ENCODE measurements at places on chromosomes 2 and 18.

DNA sequence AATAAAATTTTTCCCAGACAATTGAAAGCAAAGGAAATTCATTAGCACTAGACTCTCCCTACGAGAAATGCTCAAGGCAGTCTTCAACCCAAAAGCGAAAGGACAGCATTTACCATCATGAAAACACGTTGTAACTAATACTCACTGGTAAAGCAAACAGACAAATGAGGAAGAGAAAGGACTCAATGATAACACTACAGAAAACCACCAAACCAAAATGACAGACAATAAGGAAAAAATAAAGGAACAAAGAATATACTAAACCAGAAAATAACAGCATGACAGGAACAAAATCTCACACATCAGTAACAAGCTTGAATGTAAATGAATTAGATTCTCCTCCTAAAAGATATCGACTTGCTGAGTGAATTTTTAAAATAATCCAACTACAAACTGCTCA lies 190.7 kb downstream of the NOL4 start:
- DNase-seq, result no peak

- peak; percentile 93 for DNase-seq
Measured at GRCh38 chr2:160269803-160270570, 69.9 kb upstream of the ITGB6 start.

- no peak for DNase-seq
Measured at GRCh38 chr2:234661175-234661574, 164.3 kb upstream of the ARL4C start.

DNA sequence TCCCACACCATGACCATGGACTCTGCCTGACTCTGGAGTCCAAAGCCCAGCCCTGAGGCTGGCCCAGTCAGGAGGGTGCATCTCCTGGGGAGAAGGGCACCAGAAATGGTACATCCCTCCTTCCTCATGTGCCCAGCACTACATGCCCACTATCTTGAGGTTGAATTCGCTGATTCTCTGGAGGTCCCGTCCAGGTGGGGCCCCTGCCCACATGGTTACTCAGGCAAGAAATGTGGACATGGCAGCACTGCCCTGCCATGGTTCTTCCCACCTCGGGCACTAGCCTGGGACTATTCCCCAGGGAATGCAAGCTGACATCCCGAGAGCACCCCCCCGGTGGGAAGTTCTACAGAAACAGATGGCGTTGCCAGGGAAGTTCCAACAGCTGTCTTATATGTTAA lies 15.3 kb upstream of the HES6 start:
- no peak for DNase-seq

- peak; percentile 13 for DNase-seq
Measured at GRCh38 chr2:171319164-171319810, 114.5 kb downstream of the METTL8 start.

DNA sequence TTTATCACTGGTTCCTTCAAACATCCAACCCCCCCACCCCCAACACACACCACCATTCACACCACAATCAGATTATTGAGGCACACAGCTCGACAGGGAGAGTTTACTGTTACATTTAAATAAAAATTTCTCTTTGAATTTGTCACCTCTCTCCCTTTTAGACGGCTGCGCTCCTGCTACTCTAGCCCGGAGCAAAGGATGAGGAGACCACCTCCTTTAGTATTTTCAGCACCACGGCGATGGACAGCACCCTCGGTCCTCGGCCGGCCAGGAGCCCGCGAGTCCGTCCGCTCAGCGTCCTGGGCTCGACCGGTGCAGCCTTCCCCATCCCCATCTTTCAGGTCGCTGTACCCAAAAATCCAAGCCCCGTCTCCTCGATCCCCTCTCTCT lies 892 bp downstream of the CELF4 start:
- DNase-seq, result peak; percentile 93

DNA sequence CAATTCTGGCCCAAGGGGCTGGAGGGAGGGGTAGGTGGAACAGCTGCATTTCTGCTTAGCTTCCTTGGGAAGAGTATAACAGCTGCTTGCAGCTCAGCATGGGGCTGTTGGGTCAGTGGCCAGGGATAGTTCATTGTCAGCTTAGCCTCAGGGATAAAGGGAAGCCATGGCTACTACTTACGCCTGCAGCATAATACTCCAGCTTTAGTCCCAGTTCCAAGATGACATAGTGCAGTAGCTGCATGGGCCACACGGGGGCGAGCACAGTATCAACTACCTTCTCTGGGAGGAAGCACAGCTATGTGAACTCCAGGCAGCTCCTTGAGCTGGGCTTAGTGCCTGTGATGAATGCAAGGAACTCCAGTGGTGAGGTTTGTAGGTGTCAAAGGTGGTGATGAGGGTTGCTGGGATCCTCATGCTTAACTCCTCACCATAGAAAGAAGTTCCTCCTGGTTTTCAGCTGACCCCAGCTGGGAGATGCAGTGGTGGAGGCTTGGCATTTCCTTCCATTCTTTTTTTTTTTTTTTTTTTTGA lies 35.4 kb upstream of the RHOB start:
- peak; percentile 78 for DNase-seq

DNA sequence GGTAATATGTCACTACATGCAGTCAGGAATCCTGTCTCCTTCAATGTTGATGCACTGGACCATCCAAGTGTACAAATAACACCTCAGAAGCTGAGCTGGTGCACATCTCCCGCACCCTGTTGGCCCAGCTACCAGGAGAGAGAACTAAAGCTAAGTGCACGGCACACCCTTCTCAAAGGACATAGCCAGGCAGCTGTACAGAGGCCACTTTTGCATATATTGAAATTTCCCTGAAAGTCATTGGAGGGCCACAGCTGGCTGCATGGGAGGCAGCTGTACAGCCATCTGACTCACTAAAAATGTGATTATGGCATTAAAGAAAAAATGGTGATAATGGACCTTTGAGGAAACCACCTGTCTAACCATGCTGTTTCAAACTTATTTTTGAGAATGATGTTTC lies 441.7 kb downstream of the CBLN2 start:
- no peak for DNase-seq

DNA sequence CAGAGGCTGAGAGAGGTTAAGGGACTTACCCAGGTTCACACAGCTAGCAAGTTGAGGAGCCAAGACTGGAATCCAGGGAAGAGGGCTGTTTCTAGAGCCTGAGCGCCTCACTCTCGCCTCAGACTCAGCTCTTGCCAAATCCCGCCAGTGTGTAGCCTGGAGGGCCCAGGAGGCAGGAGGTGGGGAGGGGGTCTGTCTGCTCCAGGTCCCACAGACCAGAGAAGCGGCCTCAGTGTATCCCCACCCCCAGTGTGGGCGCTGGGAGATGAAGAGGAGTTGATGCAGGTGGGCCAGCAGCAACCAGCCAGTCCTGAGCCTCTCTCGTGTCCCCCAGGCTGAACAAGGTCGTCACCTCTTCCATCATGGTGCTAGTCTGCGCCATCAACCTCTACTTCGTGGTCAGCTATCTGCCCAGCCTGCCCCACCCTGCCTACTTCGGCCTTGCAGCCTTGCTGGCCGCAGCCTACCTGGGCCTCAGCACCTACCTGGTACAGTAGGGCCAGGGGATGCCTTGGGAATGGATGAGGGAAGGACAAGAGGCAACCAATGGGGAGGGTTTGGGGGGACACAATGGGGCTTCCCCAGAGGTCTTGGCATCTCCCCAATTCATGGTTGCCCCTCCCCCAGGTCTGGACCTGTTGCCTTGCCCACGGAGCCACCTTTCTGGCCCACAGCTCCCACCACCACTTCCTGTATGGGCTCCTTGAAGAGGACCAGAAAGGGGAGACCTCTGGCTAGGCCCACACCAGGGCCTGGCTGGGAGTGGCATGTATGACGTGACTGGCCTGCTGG lies 5.2 kb upstream of the CTDSP1 start:
- DNase-seq, result no peak

GRCh38 chr2:145748927-145749326 lies 1229.0 kb upstream of the ZEB2 start:
- DNase-seq, result no peak

- DNase-seq, result no peak
Measured at GRCh38 chr2:179876266-179876665, 14.9 kb upstream of the ZNF385B start.

GRCh38 chr2:174389542-174389941 lies 6.0 kb upstream of the SCRN3 start:
- DNase-seq, result no peak

- no peak for DNase-seq
Measured at GRCh38 chr2:120887741-120888231, 152.1 kb downstream of the GLI2 start.

- no peak for DNase-seq
Measured at GRCh38 chr2:97695744-97696143, 17.6 kb upstream of the ZAP70 start.

DNA sequence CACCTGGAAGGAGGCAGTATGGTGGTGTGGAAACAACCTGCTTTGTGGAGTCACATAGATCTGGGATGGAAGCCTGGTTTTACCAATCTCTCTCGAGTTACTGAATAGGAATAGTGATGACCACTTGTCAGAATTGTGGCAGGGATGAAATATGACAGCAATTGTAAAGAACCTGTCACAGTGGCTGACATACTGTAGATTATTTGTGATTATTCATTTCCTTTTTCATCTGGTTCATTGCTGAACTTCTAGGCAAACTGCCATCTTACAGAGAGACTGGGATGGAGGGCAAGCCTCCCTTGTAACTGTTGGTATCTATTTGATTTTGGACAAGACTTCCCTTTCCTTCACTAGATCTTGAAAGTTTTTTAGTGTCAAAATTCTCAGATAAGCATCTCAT lies 42.0 kb downstream of the FMNL2 start:
- DNase-seq, result no peak

- no peak for DNase-seq
Measured at GRCh38 chr2:45072862-45073237, 63.6 kb upstream of the SIX2 start.

DNA sequence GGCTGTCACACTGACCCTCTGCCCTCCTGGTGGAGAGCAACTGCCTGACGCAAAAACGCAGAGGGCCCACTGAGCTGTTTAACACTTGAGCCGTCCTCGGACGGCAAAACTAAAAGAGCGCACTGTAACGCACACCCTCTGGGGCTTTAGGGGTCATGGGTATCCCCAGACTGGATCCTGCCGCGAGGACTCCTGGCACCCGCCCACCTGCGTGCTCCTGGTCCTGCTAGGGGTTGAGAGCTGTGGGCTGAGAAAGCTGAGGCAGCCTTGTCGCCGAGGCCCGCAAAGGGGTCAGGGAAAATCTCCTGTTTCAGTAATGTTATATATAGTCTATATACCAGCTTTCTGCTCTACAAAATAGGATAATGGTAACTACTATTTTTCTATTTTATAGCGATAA lies 39.1 kb downstream of the MDH1 start:
- DNase-seq, result no peak

DNA sequence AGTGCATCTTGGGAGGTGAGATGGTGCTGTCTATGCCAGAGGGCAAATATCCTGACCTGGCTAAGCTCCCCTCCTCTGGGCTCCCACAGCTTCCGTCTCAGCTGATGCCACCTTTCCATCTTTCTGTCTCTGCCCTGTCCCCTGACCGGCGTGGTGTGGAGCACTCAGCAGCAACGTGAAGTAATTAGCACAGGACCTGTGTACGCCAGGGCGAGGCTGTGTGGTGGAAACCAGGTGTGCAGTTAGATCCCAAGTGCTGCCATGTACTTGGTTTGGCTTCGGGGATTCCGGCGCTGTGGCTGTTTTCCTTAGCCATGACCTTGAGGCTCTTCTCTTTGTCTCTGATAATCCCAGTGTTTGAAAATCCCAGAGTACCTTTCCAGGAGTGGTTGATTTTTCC lies 36.5 kb downstream of the COA5 start:
- no peak for DNase-seq

GRCh38 chr18:23528580-23529472 lies 25.5 kb downstream of the RMC1 start:
- DNase-seq, result no peak

DNA sequence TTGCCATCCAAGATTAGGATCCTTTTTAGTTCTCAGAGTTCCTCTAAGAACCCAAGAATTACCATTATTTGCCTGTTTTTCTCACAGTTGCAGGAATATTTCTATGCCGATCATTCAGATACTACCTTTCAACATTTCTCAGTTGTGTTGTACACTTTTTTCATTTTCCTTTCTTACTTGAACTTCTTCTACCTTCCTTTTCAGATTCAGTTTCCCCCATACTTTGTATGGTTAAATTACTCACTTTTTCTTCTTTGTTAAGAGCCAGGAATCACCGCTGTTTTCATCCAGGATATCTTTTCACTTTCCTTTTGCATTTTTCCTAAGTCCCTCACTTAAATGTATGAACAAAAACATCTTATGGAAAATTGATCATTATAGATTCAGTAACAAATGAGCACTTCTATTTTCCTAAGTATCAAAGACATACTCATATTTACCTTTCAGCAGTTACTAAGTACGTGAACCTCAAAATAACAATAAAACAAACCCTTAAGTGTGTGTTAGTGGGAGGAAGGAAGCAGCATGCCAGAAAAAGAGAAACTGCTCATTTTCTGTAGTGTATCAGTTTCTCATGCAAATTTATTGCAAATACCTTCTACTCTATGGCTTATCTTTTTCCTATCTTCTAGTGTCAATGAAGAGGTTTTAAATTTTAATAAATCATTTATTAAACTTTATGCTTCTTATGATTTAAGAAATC lies 64.3 kb upstream of the STAT1 start:
- no peak for DNase-seq

GRCh38 chr2:204329532-204329931 lies 215.7 kb upstream of the PARD3B start:
- DNase-seq, result no peak

GRCh38 chr2:170369894-170370293 lies 191.9 kb downstream of the MYO3B start:
- DNase-seq, result peak; percentile 18

DNA sequence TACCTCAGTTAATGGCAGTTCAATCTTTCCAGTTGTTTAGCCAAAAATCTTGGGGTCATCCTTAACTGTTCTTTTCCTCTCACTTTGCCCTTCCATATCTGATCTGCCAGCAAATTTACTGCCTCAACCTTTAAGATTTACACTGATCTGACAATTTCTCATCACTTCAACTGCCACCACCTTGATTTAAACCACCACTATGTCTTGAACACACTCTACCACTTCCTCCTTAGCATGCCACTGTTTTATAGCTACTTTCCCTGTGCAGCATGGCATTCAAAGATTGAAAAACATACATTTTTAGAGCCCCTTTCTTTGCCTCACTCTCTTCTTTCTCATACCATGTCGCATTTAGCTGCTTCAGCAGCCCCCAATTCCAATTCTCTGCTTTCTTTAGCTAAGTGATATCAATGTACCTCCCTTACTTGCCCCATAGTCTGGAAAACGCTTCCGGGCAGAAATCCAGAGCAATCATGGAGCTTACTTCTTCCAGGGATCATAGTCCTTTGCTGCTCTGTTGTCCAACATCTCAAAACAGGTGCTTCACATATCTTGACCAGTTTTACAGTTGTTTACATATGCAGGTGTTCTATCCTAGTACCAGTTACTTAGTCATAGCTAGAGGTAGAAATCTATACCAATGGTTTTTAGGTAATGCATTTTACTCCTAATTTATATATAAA lies 10.9 kb downstream of the PGAP1 start:
- no peak for DNase-seq

- DNase-seq, result no peak
Measured at GRCh38 chr2:211077216-211077767, 520.9 kb downstream of the CPS1 start.

All from neural progenitor cell (in vitro differentiated cells).